Posterior vena cava (tissue), 2 donors: ENCODE measurements at places on chromosomes 7 and 10.

DNA sequence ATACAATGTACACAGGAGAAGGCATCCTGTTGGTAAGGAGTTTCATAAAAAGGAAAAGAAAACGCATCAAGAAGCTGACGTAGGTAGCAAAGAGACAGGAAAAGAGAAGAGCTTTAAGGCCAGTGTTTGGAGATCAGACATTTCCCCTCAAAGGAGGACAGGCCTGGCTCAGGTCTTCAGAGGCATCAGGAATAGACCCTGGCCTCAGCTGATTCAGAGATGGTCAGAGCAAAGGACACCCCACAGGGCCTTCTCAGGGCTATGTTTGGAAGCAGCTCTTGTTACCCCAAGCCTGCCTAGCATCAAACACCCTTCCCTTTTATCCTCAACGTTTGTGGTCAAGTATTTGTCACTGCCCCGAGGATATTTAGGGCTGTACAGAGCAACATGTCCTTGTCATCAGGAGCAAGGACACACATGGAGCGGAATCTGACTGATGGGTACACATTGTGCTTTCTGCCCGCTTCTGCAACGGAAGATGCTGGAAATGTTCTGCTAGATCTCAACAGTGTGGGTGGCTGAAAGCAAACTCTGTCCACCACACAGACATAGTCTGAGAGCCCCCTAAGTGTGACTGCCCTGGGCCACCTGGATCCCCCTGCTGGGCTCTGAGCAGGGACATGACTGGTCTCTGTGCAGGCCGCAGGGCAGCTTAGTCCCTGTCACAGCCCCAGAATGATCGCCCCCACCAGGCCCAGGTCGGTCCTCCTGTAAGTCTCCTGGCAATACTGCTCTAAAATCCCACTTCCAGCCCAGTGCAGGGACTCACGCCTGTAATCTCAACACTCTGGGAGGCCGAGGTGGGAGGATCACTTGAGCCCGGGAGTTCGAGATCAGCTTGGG lies 1.0 kb upstream of the ZDHHC4 start:
- DNase-seq: no peak

- peak; percentile 45 for DNase-seq
Measured at GRCh38 chr7:4299431-4299830, 382.7 kb upstream of the FOXK1 start.

DNA sequence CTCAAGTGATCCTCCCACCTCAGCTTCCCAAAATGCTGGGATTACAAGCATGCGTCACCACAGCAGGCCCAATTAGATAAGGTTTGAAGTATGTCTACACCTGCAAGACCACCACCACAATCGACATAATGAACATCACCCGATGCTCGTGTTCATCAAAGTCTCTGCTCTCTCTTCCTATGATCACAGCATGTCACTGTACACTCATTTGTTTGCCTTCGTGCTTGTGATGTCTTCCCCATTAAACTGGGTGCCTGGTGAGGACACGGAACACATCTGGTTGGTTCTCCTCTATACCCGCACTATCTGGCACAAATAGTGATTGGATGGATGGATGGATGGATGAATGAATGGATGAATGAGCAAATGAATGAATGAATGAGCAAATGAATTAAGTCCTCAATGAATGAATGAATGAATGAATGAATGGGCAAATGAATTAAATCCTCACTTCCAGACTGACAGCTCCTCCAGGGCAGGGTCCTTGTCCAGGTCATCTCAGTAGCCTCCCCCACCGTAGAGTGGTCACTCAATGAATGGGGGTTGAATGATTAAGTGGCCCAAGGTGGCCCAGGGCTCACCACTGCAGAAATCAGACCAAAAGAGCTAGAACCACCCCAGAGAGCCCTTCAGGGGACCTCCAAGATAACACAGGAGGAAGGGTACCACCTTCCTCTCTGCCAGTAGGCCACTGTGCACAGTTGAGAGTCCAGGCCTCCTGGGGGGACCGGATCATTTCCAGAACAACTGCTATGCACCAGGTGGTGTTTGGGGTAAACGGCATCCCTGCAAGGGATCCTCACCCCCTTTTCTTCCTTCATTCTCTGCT lies 101.9 kb upstream of the TNRC18 start:
- no peak for DNase-seq

DNA sequence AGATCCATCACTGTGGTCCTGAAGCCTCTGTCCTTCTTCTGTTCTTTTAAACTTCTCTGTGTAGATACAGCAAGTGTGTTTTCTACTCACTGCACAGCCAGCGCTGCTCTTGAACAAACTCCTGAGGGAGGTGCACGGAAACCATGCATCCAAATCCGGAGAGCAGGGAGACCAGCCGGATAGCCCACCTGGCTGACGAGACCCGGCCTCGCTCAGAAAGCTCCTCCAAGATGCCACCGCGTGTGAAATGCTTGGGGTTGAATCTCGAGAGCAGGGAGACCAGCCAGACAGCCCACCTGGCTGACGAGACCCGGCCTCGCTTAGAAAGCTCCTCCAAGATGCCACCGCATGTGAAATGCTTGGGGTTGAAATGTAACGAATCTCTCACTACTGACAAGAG lies 602.0 kb downstream of the PTPRN2 start:
- DNase-seq: peak; percentile 36

- DNase-seq: no peak
Measured at GRCh38 chr7:126937171-126937570, 315.6 kb downstream of the GRM8 start.
